Ecto neural progenitor cell (in vitro differentiated cells): ENCODE measurements at places on chromosomes 16 and 17.

GRCh38 chr17:32503251-32504165 lies 16.7 kb downstream of the CDK5R1 start:
- no peak for DNase-seq

DNA sequence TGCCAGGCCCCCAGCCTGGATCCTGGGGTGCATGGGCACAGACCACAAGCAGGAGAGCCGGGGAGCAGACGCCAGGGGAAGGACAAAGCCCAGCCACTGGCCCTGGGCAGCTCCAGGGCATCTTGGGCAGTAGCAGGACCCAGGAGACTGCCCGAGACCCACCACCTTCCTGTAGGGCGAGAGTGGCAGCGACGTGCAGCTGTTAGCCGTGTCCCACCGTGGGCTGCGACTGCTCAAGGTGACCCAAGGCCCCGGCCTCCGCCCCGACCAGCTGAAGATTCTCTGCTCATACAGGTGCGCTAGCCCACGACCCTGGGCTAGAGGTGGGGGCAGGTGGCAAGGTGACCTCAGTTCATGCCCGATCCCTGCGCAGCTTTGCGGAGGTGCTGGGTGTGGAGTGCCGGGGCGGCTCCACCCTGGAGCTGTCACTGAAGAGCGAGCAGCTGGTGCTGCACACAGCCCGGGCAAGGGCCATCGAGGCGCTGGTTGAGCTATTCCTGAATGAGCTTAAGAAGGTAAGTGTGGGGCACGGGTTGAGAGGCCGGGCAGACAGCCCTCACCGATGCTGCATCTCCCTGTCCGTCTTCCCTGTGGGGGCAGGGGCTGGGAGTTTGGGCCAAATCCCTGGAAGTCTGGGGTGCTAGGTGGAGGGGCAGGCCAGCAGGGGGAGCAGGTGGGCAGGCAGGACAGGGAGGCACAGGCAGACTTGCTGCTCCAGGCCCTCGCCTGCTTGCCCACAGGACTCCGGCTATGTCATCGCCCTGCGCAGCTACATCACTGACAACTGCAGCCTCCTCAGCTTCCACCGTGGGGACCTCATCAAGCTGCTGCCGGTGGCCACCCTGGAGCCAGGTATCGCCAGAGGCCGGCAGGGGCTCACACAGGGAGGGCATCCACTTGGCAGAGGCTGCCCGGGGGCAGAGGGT lies 13.5 kb upstream of the SMIM5 start:
- DNase-seq = peak; percentile 89

DNA sequence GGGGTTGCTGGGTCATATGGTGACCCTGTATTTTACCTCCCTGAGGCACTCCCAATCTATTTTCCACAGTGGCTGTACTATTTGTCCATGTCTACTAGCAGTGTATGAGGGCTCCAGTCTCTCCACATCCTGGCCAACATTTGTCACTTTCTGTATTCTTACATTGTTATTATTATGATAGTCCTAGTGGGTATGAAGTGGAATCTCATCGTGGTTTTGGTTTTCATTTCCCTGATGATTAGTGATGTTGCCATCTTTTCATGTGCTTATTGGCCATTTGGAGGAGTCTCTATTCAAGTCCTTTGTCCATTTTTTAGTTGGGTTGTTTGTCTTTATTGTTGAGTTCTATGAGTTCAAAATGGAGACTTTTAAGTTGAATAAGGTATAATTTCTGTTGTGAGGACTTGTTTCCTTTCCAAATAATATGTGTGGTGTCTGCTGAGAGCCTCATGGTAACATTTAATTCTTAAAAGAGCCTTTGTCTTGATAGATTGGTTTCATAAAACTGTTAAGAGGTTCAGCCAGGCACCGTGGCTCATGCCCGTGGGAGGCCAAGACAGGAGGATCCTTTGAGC lies 108.2 kb downstream of the RPTOR start:
- DNase-seq = no peak

GRCh38 chr17:63173903-63174302 lies 207.9 kb downstream of the TANC2 start:
- DNase-seq = no peak

GRCh38 chr17:81252987-81253329 lies 13.8 kb downstream of the NDUFAF8 start:
- DNase-seq = no peak

DNA sequence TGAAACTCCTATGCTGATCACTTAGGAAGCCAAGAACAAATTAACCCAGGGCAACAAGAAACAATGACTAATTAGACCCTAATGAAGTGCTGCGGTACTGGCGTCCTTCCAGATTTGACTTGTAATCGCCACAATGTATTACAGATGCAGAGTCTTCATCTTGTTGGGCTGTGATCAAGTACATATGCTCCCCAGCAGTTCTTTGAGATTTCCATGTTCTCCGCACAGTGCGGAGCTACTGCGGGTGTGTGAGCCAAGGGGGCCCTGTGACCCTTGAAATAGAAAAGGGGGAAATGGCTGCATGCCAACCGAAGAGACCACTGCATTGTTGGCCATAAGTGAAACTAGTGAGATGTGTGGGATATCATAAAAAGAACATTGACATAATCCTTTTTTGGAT lies 469.9 kb downstream of the MAF start:
- DNase-seq = no peak

DNA sequence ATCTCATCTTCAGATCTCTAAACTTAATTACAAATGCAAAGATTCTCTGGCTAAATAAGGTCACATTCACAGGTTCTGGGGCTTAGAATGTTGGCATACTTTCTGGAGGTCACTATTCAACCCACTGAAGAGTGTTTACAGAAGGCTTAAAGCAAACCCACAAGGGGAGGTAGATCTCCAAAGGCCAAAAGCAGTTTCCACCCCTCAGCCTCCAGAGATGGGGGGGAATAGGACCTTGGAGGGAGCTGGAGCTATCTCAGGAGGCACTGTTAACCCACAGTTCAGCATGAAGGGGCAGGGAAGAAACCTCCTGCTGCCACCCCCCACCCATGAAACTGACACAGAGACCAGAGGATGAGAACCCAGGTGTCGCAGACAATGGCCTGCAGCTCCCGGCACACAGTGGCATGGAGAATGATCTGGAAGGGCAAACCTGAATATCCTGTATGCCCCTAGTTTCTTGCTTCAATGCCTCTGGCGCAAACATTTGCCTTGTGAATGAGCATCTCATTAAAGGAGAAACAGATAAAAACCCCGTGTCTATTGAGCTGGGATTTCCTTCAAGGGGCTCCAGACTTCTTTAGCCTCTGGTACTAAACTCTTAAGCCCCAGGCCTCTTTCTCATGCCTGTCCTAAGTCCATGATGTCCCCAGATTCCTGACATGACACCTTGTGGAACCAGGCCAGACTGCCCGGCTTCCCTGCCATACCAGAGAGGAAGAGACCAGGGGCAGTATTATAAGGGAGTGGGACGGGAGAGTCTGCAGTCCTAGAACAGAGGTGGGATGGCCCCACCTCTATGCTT lies 103.1 kb upstream of the CDH5 start:
- DNase-seq = no peak

GRCh38 chr16:78448658-78449271 lies 349.3 kb downstream of the WWOX start:
- no peak for DNase-seq

DNA sequence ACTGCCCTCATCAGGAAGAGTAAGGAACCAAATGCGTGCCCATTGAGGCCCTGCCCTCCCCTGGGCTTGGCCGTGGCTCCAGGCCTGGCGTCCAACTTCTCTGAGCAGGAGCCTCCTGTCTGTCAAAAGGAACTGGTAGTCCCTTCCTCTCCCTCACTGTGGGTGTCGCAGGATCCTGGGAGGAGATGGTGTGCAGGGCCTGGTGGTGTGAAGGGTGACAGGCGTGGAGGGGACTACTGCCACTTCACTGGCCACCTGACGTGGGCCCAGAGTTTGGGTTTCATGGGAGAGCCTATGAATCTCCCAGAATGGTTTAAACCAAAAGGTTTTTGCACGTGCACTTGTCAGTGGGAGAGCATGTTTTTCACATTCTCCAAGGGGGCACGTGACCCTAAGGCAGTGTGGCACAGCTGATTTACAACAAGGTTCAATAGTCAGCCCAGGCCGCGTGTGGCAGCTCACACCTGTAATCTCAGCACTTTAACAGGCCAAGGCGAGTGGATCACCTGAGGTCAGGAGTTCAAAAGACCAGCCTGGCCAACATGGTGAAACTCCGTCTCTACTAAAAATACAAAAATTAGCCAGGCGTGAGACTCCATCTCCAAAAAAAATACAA lies 12.5 kb downstream of the ARL2BP start:
- DNase-seq = no peak

DNA sequence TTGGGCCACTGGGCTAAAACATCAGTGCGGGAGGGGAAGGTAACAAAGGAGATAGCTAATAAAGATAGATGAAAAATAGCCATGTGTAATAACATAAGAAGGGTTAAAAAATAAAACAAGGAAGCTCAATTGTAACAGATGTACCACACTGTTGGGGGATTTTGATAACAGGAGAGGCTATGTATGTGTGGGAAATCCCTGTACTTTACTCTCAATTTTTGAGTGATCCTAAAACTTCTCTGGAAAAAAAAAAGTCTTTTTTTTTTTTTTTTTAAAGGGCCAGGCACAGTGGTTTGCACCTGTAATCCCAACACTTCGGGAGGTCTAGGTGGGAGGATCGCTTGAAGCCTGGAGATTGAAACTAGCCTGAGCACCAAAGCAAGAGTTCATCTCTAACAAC lies 1.9 kb upstream of the MMD start:
- no peak for DNase-seq

DNA sequence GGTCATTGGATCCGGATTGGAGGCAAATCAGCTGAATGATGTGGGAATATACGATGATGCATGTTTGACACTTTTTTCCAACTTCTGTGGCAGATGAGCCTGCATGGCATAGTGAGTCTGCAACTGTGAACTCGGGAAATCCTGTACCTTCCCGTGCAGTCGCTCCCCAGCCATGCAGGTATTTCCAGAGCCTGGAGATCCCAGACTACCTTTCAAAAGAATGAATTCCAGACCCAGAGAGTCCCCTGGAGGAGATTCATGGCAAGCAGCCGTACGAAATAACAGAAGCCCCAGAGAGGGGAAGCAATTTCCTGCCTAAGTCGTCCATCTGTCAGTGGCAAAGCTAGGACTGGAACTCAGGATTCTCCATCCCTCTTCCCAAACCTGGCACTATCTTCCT lies 75.7 kb upstream of the FAM20A start:
- DNase-seq = no peak

DNA sequence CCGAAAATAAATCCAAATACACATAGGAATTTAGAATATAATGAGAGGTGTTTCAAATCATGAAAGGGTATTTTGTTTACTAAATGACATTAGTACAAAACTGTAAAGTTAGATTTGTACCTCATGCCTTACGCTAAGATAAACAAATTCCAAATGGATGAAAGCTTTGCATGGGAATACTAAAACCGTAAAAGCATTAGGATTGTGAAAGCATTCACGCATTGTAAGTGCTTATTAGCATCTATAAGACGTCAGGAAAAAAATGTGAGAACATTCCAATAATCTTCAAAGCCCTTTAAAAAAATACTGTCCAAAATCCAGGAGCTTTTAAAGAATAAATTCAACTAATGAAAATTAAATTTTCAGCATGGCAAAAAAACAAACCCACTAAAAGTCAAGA lies 24.8 kb upstream of the ALOX15 start:
- DNase-seq = no peak

GRCh38 chr16:27951489-27952120 lies 111.9 kb downstream of the GSG1L start:
- DNase-seq = no peak

- no peak for DNase-seq
Observed at GRCh38 chr16:19704321-19705145, 13.5 kb downstream of the KNOP1 start.

DNA sequence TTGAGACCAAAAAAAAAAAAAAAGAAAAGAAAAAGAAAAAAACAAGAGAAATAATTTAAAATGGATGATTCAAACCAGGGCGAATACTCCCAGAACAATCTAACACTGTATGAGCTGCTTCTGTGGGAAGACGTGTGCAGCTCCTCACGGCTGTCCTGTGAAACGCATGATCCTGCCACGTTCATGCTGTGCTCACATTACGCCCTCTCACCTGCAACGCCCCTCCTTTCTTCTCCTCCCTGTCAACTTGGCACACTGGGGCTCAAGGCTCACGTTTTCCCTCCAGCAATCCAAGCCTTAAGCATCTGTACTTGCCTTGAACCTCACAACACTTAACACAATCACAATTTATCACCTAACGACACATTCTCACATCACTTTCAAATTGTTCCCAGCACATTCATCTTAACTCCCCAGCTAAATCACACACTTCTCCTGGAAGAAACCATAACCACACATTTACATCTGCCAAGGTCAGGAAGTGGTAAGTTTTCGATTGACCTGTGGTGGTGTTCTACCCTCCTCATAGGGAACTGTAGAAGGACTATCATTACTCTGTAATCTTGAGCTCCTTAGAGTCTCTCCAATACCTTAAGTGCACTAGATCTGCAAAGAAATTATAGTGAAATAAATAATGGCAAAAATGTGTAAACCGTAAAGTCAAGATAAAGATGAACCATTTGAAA lies 29.1 kb downstream of the MBTPS1 start:
- DNase-seq = no peak

DNA sequence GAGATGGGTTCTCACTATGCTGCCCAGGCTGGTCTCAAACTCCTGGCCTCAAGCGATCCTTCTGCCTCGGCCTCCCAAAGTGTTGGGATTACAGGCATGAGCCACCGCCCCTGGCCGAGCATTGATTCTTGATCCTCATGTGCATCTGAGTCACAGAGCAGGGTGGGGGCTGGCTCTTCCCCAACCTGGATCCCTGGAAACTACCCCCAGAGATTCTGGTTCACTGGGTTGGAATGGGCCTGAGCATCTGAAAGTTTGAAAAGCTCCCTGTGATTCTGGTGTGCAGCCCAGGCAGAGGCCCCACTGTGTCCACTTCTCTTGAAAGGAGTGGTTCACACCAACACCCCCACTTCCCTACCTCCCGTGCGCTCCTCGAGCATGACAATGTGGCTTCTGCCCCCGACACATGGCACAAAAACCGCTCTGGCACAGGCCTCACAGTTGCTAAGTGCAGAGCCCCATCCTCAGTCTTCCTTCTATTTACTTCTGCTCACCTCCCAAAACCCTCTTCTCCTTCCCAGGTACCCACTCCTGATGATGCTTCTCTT lies 4.6 kb downstream of the QPRT start:
- no peak for DNase-seq

DNA sequence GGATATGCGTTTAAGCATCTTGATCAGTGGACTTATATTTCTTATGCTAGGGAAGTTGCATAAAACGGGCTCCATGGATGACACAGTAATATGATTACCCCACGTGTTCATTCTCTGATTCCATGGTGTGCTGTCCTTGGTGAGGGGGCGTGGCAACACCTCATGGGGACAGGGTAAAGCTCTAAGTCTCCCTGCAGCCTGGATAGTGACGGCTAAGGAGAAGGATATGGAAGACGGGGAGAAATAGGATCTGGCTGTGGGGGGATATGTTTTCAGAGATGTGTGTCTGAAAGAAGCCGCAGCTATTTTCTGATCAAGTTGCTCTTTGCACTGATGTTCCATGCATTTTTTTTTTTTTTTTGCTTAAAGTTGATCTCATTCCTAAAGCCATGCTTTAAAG lies 84.3 kb downstream of the MARCHF10 start:
- DNase-seq = no peak

DNA sequence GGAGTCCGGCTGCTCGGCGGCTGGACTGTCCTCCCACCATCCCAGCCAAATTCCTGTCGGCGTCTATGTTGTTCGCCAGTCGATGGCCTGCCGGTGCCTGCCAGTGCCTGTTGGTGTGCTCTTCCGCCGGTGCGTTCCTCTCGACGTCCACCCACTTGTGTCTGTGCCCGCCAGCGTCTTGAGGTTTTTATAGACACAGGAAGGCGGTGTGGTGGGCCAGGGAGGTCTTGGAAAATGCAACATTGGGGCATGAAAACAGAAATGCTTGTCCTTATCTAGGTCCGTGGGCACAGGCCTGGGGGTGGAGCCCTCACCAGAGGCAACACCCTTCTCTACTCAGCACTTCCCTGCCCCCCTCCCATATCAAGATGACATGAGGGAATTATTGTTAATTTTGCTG lies 167.8 kb downstream of the IRF8 start:
- DNase-seq = no peak
